ENCODE measurements at places on chromosomes 4 and X.

- DNase-seq = no peak
Observed at GRCh38 chr4:22573198-22573597, 57.3 kb upstream of the ADGRA3 start.

DNA sequence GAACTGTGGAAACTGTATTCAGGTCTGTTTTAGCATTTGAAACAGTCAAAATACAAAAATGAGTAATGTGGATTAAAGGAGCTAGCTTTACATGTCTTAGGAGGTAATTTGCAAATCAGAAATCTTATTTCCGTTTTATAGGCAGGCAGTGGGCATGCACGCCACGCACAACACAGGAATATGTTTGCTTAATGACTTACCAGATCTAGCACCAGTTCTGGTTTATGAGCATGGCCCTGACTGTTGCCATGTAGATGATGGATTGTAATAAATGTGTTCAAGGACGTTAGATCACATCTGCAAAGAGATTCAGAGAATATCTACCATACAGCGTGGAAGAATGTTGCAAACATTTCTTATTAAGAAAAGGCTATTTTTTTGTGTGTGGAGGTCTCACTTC, 344.5 kb upstream of the NR3C2 start:
- DNase-seq = no peak

DNA sequence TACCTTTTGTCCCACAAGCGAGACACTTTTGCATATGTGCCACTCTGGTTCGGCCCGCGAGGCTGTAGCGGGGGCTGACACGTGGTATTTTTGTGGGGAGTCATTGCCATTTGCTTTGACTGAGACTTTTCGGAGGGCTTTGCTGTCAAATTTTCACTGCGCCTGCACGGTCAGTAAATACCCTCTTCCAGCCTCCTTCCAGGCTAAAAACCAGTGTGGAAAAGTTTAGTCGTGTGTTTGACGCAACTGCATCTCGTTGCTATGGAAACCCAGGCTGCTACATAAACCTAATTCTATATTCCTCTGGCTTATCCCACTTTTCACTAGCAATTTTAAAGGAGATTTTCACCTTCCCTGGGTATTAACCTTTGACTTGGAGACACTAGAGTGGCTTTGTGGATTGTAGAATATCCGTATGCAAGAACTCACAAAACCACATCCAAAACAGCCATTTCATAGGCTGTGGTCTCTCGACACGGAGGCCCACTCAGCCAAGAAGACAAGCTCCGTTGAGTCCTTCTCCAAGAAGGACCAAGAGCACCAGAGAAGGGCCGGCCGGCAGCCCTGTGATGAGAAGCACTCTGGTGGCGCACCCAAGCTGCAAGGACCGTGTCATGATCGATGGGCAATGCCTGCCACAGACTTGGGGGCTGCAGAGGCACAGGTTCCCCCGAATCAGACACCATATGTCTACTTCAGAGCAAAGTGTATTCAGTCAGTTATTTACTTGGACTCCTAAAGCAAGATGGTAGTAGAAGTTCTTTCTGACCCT, 38.4 kb upstream of the ENPP6 start:
- DNase-seq = no peak

DNA sequence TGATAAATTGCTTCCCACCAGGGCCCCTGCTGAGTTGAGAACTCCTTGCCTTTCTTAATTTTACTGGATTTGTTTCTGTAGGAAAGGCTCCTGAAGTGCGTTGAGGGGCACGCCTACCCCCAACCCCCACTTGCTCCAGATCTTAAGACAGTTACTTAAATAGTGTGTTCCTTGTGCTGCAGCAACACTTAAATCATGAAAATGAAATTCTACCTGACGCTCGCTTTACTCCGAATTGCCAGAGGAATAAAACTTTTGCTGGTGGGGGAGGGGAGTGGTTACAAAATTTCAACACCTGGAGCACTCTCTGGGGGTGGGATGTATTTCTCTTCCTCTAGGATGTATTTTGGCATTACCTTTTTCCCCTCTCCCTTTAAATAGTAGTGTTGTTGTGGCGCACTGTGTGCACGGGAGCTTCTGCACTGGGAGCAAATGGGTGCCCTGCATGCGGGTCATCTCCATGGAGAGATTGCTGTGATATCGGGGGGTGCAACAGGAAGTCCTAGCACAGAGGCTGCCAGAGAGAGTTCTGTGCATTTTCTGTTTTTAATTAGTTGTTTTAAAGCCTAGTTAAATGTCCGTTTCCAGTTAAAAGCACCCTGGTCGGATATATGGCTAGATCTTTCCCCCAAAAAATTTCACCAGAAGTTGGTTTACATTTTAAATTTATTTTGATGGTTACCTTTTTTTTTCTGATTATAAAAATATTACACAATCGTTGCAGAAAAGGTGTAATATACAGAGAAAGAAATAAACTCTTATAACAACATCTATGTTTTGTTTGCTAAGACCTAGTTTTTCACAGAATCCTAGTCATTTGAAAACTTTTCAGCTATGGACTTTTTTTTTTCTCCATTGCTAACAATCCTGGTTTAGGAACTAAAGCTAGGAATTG, 207.7 kb downstream of the SOWAHB start:
- no peak for DNase-seq

DNA sequence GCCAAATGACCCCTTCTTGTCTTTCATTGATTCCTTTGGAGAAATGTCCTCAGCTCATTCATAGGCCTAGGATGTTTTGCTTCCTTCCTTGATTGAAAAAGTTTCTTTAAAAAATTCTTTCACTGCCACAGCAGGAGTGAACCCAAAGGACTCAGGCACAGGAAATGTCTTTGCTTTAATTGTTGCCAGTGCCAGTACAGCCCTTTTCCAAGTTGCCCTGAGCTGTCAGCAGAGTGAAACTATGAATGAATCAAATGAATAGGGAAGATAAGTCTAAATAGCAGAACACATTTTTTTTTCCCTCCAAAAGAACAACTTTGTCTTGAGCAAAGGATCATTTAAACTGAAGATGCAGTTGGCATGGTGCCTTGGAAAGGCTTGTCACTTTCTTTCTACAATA, 63.8 kb upstream of the SLC4A4 start:
- DNase-seq = no peak

GRCh38 chrX:154408659-154409221, 314 bp downstream of the DNASE1L1 start:
- DNase-seq = no peak

DNA sequence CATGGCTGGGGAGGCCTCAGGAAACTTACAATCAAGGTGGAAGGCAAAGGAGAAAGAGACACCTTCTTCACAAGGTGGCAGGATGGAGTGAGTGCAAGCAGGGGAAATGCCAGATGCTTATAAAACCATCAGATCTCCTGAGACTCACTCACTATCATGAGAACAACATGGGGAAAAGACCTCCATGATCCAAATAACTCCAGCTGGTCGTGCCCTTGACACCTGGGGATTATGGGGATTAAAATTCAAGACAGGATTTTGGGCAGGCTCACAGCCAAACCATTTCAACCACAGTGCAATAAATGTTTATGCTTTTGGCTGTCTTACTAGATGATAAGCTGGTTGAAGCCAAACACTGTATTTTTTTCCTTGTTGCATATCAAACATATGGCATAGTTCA, 1112.4 kb downstream of the STIM2 start:
- no peak for DNase-seq

DNA sequence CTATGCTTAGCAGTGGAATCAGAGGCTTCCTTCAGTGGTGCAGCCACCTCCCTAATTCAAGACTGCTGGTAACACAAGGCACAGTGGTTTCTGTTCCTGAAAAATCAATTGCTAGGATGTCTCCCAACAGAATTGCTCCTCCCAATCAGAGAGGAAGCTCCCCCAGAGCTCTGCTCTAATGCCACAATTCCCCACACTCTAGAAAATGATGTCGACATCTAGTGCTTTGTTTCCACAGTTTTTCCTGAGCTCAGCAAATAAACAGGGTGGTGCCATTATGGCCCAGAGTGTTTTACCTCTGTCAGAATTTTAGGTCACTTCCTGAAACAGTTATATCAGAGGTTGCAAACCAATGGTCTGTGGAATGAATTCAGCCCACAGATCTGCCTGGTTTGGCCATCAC, 24.7 kb downstream of the TAB3 start:
- DNase-seq = no peak

- no peak for DNase-seq
Observed at GRCh38 chrX:94831364-94831763, 1157.4 kb downstream of the FAM133A start.

- no peak for DNase-seq
Observed at GRCh38 chr4:112889199-112889598, 160.3 kb upstream of the ANK2 start.

GRCh38 chr4:12615822-12616221, 868.3 kb downstream of the RAB28 start:
- DNase-seq = no peak

- no peak for DNase-seq
Observed at GRCh38 chr4:184216515-184216914, 1.2 kb downstream of the ENPP6 start.
